ENCODE measurements at places on chromosomes 11 and 22.

- no peak for DNase-seq
Observed at GRCh38 chr11:104546501-104546900, 351.8 kb downstream of the CASP12 start.

- DNase-seq = no peak
Observed at GRCh38 chr11:32332990-32333319, 102.4 kb downstream of the WT1 start.

- no peak for DNase-seq
Observed at GRCh38 chr22:23753385-23753784, 840 bp downstream of the VPREB3 start.

DNA sequence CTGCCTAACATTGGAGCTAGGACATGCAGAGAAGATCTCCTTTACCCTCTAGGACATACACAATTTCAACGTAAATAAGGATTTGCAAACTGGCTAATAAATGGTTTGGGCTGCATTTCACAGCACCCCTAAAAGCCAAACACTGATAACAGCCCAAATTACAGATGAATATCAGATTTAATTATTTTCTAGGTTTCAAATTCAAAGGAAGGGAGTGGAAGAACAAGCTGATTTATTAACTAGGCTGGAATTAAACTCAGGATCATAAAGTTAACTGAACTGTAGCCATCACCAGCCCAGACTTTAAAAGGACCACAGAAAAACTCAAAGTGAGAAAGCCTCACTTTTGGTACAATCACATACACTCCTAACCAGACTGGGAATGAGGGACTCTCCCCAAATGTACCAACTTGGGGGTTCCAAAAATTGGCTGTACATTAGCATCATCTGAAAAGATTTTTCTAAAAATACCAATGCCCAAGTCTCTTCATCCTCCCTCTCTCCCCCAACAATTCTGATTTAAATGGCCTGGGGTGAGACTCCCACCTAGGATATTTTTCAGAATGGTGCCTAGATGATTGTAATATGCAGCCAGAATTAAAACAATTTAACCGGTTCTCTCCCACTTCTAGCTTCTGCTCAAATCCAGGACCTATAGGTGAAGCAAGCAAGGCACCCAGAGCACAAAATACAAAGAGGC lies 43.5 kb downstream of the SYTL2 start:
- DNase-seq = no peak

- DNase-seq = no peak
Observed at GRCh38 chr11:108549319-108549885, 44.2 kb downstream of the EXPH5 start.

- DNase-seq = no peak
Observed at GRCh38 chr22:32444068-32444467, 20.2 kb downstream of the BPIFC start.

GRCh38 chr22:50702261-50702671 lies 29.6 kb downstream of the SHANK3 start:
- no peak for DNase-seq

- DNase-seq = no peak
Observed at GRCh38 chr11:74671520-74672196, 59.6 kb downstream of the CHRDL2 start.

DNA sequence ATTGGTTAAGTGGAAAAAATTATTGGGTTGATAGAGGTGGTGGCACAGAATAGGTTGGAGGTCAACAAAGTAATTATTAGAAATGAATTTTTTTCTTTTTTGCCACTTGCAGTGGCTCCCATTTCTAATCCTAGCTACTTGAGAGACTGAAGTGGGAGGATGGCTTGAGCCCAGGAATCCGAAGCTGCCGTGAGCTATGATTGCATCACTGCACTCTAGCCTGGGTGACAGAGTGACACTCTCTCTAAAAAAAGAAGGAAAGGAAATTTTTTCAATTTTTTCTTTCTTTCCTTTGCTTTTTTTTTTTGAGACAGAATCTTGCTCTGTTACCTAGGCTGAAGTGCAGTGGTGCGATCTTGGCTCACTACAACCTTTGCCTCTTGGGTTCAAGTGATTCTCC lies 2.2 kb upstream of the BCO2 start:
- no peak for DNase-seq

GRCh38 chr11:58097437-58097836 lies 27.9 kb downstream of the OR9I1 start:
- no peak for DNase-seq

- DNase-seq = no peak
Observed at GRCh38 chr11:22920939-22921565, 60.8 kb upstream of the CCDC179 start.

- DNase-seq = no peak
Observed at GRCh38 chr22:40328546-40329456, 17.5 kb upstream of the ADSL start.

- no peak for DNase-seq
Observed at GRCh38 chr11:120512739-120513435, 1.3 kb downstream of the GRIK4 start.

DNA sequence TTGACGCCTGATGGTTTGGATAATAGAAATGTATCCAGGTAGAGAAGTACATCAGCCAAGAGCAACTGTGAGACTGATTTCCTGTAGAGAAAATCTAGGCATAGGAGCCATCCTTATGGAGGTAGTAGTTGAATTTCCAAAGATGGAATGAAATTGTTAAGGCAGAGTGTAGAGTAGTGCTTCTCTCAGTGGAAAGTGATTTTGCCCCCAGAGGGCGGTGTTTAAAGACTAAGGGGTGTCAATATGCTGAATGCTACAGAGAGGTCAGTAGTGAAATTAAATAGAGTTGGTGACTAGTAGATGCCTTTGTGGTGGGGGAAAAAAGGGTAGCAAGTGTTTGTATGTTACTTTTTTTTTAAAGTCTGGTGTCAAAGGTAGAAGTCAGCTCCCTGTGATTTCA lies 54.5 kb downstream of the TRIM44 start:
- DNase-seq = no peak

GRCh38 chr11:31236143-31236542 lies 133.4 kb downstream of the DCDC1 start:
- no peak for DNase-seq

DNA sequence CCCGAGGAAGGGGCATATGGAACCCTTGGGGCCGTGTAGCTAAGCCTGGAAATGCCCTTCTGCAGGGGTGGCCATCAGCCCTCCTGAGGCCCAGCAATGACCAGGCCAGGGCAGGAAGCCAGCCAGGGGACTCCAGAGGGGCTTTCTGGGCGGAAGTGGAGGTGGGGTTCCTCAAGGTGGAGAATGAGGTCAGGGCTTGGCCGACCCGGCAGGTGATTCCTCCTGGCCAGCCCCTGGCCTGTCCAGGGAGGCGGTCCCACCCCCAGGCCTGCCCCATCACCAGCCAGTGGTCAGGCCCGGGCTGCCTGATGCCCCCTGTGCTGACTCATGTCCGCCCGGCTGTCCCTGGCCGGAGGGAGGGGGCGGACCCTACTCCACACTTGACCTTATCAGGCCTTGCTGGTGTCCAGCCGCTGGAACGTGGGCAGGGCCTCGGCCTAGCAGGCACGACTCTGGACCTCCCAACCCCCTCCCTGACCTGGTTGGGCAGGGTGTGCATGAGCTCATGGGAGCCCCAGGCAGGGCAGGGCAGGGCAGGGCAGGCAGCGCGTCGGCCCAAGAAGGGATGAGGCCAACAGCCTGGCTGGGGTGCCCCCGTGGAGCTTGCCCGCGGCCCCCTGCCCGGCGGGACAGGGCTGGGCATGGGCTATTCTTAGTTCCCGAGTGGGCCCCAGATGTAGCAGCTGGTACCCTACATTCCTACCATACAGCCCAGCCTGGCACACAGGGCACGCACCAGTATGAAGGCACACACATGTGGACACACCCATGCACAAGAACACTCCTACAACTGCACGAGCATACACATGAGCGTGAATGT lies 35.9 kb downstream of the RPL3 start:
- no peak for DNase-seq

- no peak for DNase-seq
Observed at GRCh38 chr11:124768914-124769313, 6.8 kb upstream of the ESAM start.

GRCh38 chr11:95363708-95364107 lies 132.7 kb upstream of the SESN3 start:
- no peak for DNase-seq

GRCh38 chr22:24426851-24427499 lies 424 bp upstream of the ADORA2A start:
- DNase-seq = no peak

GRCh38 chr22:37661160-37661924 lies 2.8 kb downstream of the PDXP start:
- no peak for DNase-seq

GRCh38 chr22:40392618-40393017 lies 22.2 kb downstream of the SGSM3 start:
- DNase-seq = no peak

GRCh38 chr22:23216461-23217170 lies 36.3 kb downstream of the BCR start:
- DNase-seq = peak; percentile 97

DNA sequence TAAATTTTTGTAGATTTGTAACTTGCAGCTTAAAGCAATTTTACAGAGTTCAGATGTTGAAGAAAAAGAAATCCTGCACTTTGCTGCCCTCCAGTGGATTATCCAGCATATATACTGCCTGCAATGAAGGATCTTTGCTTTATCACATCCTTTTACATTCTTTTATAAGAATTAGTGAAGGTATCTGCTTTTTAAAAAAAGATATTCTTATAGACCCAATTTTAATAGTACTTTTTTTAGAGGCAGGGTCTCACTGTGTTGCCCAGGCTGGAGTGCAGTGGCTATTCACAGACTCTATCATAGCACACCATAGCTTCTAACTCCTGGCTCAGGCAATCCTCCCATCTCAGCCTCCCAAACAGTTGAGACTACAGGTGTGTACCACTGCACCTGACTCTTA lies 60.7 kb downstream of the TTC17 start:
- DNase-seq = no peak

DNA sequence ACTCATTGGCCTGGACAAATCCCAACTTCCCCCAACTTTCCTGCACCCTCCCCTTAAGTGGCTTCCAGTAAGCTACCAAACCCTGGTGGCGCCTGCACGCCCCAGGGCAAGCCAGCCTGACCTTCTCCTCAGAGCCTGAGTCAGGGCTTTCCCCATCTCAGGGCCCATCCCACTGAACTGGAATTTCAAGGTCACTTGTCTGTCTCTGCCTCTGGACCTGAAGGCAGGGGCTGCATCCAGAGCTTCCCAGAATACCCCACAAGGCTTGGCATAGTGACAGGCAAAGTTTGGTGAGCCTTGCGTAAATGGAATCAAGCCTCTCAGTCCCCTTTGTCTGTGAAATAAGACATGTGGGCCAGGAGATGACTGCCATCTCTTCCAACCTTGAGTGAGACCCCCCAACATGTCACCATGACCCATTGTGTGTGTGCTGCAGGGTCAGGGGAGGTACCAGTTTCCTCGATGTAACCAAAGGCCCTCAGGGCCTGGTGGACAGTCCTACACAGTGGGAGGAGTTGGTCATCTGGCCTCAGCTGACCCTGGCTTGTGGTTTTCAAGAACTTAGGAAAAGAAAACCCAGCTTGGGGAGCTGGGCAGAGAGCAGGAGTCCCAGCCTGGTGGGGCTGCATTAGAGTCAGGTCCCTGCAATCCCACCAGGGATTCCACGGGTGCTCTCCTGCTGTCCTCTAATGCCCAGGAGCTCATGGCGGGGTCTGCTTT lies 8.9 kb downstream of the ALX4 start:
- DNase-seq = no peak

DNA sequence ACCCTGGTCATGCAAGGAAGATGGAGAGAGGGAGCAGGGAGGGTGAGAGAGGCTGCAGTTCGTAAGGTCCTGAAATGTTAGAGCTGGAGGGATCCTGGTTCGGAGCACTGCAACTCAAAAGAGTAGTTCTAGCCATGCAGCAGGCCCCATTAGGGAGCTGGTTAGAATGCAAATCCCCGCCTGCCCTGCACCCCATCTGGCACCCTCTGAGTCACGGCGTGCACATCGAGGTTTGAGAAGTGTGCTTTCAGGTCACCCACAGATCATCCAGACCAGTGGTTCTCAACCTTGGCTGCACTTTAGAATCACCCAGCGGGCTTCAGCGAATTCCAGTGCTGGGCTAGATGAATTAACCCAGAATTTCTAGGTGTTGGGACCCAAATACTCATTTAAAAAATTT lies 48.2 kb downstream of the ST3GAL4 start:
- DNase-seq = no peak

GRCh38 chr11:121520243-121521144 lies 67.7 kb upstream of the SORL1-AS1 start:
- no peak for DNase-seq

DNA sequence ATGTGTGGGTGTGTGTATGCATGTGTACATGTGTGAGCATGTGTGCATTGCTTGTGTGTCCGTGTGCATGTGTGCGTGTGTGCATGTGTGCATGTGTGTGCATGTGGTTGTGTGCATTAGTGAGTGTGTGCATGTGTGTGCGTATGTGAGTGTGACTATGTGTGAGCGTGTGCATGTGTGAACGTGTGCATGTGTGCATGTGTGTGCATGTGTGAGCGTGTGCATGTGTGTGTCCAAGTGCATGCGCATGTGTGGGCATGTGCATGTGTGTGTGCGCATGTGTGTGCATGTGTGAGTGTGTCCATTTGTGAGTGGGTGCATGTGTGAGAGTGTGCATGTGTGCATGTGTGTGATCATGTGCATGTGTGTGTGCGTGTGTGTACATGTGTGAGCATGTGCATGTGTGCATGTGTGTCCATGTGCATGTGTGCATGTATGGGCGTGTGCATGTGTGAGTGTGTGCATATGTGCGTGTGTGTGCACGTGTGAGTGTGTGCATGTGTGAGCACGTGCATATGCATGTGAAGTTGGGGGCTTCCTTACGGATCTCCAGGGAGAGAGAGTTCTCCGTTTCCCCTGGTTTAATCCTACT lies 95.8 kb downstream of the ST3GAL4 start:
- DNase-seq = no peak

- no peak for DNase-seq
Observed at GRCh38 chr22:37080438-37080837, 28.9 kb downstream of the KCTD17 start.

DNA sequence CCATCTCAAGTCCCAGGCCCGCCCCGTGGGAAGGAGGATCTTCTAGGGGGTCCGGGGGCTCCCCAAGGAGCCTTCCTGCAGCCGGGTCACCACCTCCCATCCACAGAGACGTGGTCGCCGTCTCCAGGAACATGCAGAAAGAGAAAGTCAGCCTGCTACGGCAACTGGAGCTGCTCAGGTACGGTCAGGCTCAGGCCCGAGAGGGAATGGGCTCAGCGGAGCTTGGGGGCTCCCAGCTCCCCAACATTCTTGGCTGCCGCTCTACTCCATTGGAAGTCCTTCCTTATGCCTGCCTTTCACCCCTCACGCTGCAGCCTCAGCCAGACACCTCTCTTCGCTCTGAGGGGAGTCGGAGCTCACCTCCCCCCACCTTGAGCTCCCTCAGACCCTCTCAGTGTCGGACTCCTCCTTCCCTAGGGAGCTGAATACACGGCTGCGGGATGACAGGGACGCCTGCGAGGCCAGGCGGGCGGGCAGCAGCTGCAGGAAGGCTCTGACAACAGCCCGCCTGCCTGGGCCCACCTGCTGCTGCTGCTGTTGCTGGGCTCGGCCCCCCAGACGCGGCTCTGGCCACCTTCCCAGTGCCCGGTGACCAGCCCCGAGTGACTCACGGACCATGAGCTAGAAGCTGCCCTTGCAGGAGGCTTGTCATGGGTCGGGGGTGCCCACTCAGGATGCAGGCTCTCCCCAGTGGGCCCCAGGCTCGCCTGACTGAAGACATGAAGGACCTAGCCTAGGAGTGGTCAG lies 1.5 kb upstream of the CD151 start:
- no peak for DNase-seq
